ENCODE measurements at places on chromosomes 7 and 10. TPM values are rescaled to one million over a fixed set of nuclear protein-coding genes. Genes with fewer than 3 reads are reported as not detected.

The CYP2C18 gene
- total RNA-seq = not detected

The ITPRID1 gene
- total RNA-seq = not detected

The DNMBP gene
- total RNA-seq = 16.9 TPM

The SLC18A3 gene
- not detected for total RNA-seq

The MYL7 gene
- total RNA-seq = not detected

The PKD2L1 gene
- not detected for total RNA-seq

The MYPN gene
- 376 TPM for total RNA-seq

- no peaks in the 10 kb centered on the region for H3K36me3 ChIP-seq
- no peak overlapping the region for H3K27ac ChIP-seq
- DNase-seq = no peak
Measured at GRCh38 chr7:84122582-84123360, 71.8 kb downstream of the SEMA3A start.

- H3K27me3 ChIP-seq = no peaks in the 10 kb centered on the region
- H3K4me3 ChIP-seq = no peak overlapping the region
- no peak for DNase-seq
- no peak overlapping the region for H3K27ac ChIP-seq
Measured at GRCh38 chr10:32266979-32267378, 80.0 kb downstream of the EPC1 start.

DNA sequence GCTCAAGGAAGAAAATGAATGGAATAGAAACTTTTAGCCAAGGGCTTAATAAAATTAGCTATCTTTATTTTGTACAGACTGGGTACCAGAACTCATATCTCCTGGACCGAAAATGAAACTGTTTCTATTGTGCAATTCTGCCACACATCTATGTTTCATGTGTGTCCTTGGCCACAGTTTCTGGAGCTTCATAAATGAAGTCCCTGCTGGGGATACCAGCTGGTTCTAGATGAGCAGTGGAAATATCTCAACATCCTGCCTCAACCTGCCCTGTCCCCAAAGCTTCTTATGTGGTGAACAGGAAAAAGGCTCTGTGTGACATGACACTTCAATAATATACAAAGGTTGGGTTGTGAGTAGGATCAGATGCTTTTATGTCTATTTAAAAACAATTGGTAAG is 310.1 kb upstream of the SORCS1 start:
- DNase-seq = no peak
- no peaks in the 10 kb centered on the region for H3K4me1 ChIP-seq
- H3K27me3 ChIP-seq = no peaks in the 10 kb centered on the region
- H3K27ac ChIP-seq = no peak overlapping the region

DNA sequence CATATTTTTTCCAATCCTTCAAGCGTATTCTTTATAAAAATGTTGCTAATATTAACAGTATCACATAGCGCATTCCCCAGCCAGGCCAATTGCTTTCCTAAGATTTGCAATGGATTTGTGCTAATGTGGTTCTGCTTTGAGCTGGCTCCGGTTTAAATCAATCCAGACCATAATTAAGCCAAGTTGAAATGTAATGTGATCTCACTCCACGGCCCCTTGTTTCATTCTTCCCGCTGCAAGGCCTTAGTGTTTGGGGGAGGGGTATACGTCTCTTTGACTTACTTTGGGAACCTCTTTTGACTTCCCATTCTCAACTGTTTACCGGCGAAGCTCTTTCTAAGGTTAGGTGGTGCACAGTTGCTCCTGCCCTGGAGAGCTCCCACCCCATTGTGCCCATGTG is 86.4 kb downstream of the PRPF18 start:
- peaks cover 27% of the 10 kb centered on the region for H3K36me3 ChIP-seq
- no peak overlapping the region for H3K4me3 ChIP-seq
- H3K27me3 ChIP-seq = no peaks in the 10 kb centered on the region
- DNase-seq = no peak
- no peaks in the 10 kb centered on the region for H3K4me1 ChIP-seq
- no peak overlapping the region for H3K27ac ChIP-seq

DNA sequence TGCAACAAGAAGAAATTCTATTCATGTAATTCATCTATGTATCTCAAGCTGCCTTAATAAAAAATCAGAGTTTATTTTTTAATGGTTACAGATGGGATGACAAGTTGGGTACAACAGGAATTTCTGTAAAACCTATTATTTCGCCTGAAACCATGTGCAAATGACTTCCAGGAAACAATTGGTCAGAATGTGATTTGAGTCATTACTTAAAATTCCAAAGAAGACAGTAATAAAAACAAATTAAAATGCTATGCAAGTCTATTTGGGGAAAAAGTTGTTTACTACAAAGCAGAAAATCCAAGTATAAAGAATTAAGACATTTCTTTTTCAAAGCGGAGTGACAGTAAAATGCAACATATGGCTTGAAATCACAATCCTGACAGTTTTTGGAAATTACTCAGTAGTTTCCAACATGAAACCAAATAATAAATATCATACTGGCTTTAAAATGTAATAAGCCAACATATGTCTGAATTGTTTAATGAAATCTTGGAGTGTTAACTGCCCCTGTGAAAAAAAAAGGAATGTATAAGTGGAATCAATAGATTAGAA is 41.5 kb upstream of the SEMA3C start:
- no peaks in the 10 kb centered on the region for H3K36me3 ChIP-seq
- H3K4me3 ChIP-seq = no peak overlapping the region
- H3K27ac ChIP-seq = no peak overlapping the region

DNA sequence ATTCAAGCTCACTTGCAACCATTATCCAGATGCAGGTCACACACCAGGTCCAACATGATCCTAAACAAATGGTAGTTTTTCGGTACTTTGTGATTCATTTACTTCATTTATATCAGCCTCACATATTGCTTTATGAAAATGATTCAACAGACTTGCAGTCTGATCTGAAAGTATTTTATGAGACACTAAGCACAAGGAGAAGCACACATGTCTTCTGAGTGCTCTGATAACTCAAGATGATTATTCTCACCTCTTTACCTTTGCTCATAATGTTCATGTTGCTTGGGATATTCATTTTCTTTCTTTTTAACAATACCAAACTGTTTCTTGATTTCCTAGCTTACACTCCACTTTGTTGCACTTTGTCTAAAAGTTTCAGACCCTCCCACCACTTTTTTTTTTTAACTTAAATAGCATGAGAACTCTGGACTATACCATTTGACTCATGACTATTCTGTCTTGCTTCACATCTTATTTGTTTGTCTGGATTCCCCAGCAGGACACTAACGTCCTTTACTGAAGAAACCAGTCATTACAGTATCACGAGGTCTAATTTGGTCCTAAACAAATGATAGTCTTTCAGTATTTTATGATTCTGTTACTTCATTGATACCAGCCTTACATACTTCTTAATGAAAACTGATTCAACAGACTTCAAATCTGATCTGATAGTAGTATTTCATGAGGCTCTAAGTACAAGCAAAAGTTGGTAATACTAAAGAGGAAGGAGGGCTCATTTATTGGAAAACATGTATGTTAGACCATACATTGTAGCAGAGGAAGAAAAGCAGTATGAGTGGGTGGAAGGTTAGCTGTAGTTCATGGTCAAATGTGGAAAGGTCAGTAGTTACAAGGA is 171.8 kb upstream of the AHR start:
- no peaks in the 10 kb centered on the region for H3K27me3 ChIP-seq
- H3K36me3 ChIP-seq = no peaks in the 10 kb centered on the region
- no peak overlapping the region for H3K27ac ChIP-seq
- no peaks in the 10 kb centered on the region for H3K4me1 ChIP-seq

DNA sequence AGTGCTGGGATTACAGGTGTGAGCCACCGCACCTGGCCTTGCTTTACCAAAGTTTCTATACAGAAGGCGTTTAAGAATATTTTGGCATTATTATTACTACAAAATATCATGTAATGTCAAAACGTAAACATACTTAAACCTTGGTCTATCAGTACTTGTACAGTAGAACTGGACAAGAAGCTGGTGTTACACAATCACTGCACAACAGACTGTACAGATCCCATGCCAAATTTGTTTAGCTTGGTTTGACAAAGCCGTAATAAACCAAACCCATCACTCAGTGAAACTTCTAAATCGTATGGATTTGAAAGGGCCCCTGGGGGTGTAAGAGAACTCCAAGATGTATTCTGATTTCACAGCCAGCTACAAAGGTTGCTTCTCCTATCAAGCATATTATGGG is 51.8 kb upstream of the RHEB start:
- H3K36me3 ChIP-seq = peaks cover 14% of the 10 kb centered on the region
- no peaks in the 10 kb centered on the region for H3K27me3 ChIP-seq
- H3K27ac ChIP-seq = no peak overlapping the region
- no peak for DNase-seq

GRCh38 chr7:157017603-157018327 is 7.3 kb upstream of the MNX1 start:
- no peaks in the 10 kb centered on the region for H3K36me3 ChIP-seq
- H3K4me1 ChIP-seq = peaks cover 20% of the 10 kb centered on the region
- DNase-seq = no peak
- H3K27me3 ChIP-seq = no peaks in the 10 kb centered on the region
- no peak overlapping the region for H3K4me3 ChIP-seq
